ENCODE measurements at places on chromosomes 6 and 20.

- DNase-seq, result no peak
These were observed 92.9 kb downstream of the PLEKHG1 start for GRCh38 chr6:150692604-150693003.

DNA sequence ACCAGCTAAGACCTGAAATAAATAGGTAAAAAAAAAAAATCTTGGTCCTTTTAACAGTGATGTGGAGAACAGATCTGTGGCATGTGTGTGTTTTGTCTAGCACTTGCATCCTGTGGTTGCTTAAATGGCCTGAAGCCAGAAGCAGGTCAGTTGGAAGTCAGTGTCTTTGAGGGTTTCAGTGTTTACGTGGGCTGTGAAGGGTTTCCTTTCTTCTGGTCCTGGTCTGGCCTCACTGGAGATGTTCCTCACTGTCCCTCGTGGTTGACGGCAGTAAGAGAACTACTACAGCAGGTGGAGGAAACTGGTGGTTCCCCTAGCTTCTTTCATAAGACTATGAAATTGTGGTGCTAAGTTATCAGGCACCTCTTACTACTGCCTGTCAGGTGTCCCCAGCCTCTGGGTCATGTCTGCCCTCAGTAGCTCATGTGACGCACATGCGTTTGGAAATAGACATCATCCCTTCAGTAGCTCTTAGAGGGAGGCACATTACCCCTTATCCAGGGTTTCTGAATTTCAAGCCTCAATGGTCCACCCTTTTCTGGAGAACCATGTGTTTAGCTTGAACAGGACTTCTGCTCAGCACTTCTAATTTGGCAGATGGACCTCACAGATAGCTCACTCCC is 59.4 kb upstream of the SCP2D1 start:
- no peak for DNase-seq

DNA sequence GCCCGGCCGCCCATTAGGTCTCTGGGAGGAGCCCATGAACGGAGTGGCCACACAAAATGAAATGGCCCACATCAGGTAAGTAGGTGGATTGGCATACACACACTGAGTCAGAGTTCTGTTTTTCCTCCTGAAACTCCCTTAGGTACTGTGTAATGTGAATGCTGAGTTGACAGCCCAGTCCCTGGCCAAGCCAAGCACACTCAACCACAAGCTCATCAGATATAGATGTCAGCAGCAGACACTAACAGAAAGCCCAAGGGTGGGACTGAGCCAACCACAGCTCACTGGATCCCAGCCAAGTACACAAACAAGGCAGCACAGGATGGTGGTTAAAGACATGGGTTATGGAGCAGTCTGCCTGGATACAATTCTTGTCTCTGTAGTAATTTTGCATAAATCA is 403.4 kb downstream of the GJA1 start:
- DNase-seq, result no peak

GRCh38 chr6:93896081-93896480 is 476.7 kb upstream of the EPHA7 start:
- no peak for DNase-seq

- no peak for DNase-seq
These were observed 18.1 kb downstream of the PXDC1 start for GRCh38 chr6:3733321-3733925.

GRCh38 chr20:35303735-35304491 is 11.7 kb upstream of the FAM83C start:
- peak; percentile 87 for DNase-seq

- no peak for DNase-seq
These were observed 367 bp downstream of the NRSN2 start for GRCh38 chr20:347317-347639.

GRCh38 chr20:2515203-2515602 is 6.5 kb upstream of the ZNF343 start:
- no peak for DNase-seq

DNA sequence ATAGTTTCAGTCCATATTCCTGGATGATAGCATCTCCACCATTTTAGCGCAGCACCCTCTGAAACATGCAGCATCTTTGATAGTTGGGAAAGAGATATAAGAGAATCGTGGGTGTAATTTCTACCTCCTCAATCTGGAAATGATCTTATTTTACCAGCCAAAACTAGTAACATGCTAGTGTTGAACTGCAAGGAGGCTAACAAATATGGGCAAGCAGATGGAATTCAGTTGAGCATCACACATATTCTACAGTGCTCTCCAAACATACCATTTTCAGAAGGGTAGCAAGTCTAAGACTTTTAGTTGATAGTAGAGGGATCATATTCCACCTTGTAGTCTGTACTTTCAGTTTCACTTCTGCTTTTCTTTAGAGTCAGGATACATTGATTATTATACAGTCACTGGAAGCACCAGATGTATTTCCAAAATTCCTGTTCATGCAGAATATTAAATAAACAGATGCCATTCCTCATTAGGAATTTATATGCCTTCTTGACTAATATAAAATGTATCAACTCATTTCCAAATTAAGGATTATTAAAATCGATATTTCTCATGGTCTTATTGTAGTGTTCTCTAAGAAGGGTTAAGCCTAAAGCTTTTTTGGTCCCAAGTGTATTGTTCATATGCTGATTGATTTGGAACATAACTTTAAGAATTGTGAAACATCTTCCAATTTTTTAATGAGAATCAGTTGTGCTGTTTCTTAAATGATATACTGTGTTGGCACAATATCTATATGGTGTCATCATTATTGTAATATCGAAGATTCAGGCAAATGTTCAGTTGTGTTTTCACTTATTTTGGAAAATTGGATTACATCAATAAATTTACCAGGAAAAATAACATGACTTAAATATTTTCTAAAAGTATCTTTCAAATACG is 362.0 kb downstream of the CENPW start:
- DNase-seq, result no peak

DNA sequence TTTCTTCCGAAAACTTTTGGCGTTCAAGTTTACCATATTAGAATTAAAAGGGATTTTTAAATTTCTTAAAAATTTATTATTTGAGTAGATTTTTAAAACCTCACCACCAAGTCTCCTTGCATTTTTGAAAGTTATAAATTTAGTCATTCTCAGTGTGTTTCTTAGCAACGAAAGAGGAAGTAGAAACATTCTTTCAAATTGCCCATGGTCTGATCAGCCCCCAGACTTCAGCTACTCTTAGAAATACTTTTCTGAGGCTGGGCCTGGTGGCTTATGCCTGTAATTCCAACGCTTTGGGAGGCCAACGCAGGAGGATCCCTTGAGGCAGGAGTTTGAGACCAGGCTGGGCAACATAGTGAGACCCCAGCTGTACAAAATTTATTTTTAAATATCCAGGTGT is 15.1 kb upstream of the RTF2 start:
- no peak for DNase-seq

GRCh38 chr6:156396068-156396771 is 381.0 kb upstream of the ARID1B start:
- DNase-seq, result peak; percentile 40

GRCh38 chr6:111118826-111119225 is 31.5 kb downstream of the SLC16A10 start:
- no peak for DNase-seq

GRCh38 chr20:57638895-57639236 is 18.6 kb upstream of the ZBP1 start:
- no peak for DNase-seq

DNA sequence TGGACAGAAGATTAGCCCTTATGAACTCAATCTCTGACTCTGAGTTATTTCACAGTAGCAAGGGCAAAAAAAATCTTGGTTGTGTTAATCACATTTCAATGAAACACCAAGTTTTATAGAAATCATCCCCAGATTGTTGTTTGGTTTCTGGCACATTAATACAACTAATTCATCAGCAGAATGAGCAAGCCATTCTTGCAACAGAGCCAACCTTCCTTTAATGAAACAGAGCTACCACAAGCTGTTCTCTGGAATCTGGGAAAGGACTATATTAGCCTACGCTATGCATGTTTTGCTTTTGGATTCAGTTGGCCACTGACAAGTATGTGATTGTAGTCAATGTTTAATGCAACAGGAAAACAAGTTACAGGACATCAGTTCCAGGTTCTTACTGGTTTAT is 13.8 kb upstream of the POPDC3 start:
- DNase-seq, result no peak

- no peak for DNase-seq
These were observed 1241.7 kb upstream of the ADGRB3 start for GRCh38 chr6:67393356-67393755.

DNA sequence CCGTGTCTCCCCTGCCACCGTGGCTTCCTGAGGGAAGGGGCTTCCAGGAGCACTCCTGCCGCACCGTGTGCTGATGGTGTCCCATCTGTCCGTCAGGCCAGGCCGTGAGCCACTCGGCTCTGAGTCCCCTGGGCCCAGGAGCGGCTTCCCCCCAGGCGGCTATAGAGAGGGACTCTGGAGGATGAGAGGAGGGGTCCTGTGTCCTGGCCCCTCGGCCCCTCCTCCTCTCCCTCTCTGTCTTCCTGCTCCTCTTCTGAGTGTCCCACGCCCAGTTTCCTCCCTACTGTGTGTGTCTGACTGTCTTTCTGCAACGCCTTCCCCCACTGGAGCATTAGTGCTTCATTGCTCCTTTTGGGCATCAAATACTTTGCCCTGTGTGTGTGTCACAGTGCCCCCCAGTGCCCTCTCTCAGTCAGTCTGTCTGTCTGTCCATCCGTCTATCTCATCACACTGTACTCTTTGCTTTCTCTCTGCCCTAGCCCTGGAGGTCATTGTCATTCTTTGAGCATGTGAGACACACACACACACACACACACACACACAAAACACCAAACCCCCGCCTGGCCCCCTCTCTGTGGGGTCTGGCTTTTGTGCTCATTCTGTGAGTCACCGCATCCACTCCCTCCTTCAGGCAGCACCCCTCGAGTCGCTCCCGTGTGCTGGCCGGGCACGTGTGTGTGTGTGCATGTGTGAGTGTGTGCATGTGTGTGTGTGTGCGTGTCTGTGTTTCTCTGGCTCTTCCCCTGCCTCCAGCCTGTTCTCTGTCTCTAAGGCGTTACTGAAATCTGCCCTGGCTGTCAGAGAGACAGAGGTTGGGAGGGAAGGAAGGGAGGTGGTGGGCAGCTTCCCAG is 71.9 kb downstream of the SRC start:
- DNase-seq, result no peak

- DNase-seq, result no peak
These were observed 349.9 kb upstream of the SLC35B3 start for GRCh38 chr6:8785223-8785622.

DNA sequence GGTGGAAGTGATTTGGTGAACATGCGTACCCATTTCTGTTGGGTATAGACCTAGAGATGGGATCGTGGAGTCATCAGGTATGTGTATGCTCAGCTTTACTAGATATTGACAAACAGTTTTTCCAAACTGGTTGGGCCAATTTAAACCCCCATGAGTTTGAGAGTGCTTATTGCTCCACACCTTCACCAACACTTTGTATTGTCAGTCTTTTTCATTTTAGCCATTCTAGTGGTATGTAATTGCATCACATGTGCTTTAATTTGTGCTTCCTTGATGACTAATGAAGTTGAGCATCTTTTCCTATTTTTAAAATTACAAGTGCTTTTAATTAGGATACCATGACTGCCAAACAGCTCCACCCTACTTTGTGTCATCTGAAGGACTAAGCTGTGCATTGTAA is 158.9 kb upstream of the AKIRIN2 start:
- DNase-seq, result no peak

DNA sequence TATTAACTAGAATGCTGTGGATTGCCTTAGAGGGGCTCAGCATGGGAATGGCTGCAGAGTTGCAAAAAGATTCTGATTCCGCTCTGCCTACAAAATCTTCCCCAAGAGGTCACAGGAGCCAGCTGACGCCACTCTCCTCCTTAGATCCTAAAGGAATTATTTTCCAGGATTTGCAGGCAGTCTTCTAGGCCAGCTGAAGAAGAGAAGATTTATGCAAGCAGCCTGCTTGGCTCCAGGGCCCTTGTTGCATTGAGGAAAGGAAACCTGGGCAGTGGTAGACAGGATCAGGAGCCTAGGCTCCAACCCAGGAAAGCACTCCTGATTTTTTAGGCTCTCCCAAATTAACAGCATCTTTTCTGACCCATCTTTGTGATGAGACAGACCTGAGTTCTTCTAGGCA is 245.8 kb downstream of the PKHD1 start:
- no peak for DNase-seq

DNA sequence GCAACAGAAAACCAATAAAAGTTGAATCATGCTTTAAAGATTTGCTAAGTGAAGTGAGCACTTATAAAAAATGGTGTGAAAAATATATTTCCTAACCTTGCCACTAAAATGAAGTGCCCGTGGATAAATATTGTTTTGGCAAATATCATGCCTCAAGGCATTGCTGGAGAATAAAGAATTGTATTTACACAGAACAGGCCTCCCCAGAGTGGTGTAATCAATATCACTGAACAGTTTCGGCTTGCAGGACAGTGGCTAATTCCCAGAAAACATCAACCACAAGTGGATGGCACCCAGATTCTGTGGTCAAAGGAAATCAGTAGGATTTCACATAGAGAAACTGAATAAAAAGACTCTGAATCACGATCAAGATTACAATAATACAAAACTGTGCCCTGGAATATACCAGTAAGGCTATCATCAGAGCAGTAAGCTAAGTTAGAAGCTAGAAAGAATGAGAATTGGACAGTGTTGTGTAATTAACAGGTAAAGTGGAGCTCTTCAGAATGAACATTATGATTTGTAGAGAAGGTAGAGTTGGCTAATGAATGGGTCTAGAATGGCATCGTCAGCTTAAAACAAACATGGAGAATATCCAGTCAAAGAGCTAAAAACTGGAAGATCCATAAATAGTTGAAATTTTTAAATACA is 1026.9 kb upstream of the ADGRB3 start:
- DNase-seq, result no peak

DNA sequence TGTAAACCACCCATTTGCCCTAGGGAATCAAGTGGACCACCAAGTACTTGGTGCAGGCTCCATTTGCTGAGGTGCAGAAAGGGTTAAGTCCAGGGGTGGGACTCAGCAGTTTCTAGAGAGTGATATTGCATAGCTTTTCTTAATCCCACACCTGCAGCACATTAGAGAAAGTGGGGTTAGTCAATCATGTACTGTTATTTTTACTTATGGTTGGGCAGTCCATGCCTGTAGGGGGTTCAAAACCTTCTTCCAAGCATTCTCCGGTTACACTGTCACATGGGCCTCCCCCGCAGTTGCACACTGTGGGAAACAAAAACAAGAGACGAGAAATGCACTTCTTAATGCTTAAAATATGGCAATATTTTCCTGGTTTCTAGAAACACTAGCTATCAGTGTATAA is 65.5 kb downstream of the LAMA4 start:
- DNase-seq, result no peak

DNA sequence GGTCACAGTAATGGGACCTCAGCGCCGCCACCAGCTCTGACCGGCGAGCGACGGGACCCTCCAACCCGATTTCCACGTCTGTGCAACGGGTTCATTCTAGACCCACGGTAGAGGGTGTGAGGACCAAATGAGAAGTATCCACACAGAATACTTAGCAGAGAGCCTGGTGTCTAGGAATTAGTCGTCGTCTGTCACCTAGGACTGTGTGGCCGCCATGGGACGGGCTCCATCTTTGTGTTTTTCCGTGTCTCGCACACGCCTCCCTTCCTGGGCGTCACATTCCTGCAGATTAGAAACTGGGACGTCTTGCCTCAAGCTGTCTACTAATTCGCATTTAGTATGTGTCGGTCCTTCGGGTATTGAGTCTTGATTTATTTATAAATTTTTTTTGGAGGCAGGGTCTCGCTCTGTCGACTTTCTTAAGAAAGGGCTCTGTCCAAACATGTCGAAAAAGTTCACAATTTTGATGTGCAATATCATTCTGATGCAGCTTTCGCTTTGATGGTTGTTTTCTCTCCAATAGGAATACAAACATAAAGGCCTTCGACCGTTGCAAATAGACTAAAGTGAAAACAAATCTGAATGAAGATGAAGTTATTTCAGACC is 563 bp downstream of the MGME1 start:
- DNase-seq, result no peak

GRCh38 chr6:161228921-161229591 is 44.8 kb downstream of the AGPAT4 start:
- no peak for DNase-seq

GRCh38 chr6:161876231-161876630 is 602.4 kb upstream of the AGPAT4 start:
- DNase-seq, result no peak

Data from CD4-positive, alpha-beta T cell treated with Interleukin-15 for 4 hours (primary cell).